SHP77 treated with DMSO at 0.1 percent for 48 hours (cell line): ENCODE measurements at places on chromosomes 12 and 14.

DNA sequence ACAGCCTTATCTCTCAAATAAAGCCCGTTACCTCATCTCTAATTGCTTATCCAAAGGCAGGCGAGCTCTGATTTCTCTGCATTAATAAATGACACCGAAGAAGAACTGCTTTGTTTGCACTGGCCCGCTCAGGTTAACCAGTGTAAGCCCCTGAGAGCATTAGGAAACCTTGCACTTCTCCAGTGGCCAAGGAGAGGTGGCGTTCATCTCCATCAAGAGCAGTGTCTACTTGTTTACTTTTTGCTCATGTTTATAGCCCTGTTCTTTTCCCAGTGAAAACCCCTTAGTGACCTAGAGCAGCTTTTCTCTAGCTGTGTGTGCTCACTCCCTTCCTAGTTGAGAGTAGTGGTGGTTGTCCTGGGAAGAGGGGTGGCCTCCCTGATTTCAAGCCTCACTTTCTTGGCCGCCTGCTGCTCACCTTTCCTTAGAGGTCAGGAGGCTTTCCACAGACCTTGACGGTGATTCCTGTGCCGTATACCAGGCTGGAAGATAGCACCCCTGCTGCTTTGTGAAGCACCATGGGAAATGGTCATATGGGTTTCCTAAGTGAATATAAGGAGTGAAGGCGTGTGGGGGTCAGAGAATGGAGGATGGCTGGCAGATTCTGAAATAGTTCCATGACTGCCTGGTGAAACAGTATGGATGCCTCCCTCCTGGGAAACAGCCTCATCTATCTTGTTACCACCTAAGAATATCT lies 16.6 kb downstream of the FBXW8 start:
- DNase-seq = no peak

GRCh38 chr12:81231574-81232368 lies 153.9 kb downstream of the ACSS3 start:
- peak; percentile 88 for DNase-seq

DNA sequence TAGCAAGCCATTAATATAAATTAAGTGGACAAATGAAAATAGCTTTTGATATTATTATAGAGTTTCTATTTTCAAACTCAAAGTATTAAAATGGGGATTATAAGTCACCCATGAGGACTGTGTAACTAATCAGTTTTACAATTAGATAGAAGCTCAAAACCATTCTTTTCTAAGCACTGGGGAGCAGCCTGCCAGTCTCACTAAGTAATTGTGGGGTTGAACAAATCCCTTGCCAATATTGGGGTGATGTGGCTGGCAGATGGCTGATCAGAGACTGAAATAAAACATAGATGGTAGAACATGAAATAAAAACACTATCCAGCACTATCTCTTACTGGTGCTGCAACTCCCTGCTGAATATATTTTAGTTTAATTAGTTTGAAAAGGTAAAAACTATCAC lies 353.2 kb downstream of the FLRT2 start:
- DNase-seq = no peak

DNA sequence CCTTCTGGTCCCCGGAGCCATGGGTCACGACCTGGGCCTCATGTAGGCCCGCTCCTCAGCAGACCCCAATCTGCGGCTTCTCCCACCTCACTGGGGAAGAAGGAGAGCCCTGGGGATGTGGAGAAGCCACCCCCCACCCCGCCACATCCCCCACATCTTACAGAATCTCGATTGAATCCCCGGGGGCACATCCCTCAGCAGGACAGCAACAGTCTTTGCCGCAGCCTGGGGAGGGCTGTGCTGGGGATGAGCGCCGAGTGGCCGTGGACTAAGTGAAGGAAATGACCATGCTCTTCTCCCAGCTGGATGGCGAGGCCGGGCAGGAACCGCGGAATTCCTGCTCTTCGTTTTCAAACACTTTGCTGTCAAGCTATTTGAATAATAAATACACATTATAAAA lies 169.0 kb upstream of the RTL1 start:
- DNase-seq = no peak

- DNase-seq = no peak
Measured at GRCh38 chr12:27101290-27101689, 18.9 kb upstream of the C12orf71 start.

- no peak for DNase-seq
Measured at GRCh38 chr12:85152311-85152729, 116.2 kb downstream of the LRRIQ1 start.

DNA sequence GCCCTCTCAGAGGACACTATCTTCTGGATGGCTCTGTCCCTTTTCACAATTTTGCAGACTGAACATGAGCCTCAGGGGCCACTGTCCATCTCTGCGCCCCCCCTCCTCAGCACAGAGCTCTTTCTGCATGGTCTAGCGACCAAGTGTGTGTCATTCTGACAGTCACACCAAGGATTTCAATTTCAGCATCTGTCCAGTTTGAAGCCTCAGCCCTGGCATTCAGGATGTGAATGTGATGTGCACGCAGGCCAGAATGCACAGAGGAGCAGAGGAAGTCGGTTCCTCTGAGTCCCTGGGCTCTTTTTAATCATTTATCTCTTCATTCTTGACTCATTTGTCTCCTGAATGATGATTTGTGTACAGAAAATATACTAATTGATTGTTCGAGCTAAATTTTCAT lies 102.0 kb upstream of the PWP1 start:
- no peak for DNase-seq

- no peak for DNase-seq
Measured at GRCh38 chr12:115412831-115413230, 728.9 kb upstream of the TBX3 start.

DNA sequence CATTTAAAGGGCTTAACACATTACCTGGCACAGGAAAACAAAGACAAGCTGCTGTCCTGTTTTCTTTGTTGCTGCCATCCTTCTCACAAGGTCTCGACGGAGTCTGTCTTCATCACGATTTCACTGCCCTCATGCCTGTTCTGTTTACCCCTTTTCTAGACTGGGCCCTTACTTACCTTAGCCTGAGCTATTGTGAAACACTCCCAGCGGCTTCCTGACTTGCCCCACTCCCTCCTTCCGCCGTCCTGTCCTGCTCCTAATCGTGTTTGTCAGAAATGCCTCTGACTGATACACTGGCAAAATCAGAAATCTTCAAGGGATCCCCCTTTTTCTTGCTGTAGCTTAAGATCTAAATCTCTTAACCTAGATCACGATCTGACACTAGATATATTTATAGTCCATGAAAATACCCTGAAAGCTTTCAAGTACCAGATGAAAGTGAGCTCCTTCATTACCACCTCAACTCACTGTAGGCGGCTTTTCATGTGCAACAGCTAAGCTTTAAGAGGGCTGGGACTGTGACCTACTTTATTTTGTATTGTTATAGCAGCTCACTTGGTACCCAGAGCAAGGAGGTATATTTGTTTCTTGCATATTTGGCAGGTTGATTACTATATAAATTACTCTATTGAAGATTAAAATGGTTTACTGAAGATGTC lies 32.1 kb downstream of the TECPR2 start:
- no peak for DNase-seq

DNA sequence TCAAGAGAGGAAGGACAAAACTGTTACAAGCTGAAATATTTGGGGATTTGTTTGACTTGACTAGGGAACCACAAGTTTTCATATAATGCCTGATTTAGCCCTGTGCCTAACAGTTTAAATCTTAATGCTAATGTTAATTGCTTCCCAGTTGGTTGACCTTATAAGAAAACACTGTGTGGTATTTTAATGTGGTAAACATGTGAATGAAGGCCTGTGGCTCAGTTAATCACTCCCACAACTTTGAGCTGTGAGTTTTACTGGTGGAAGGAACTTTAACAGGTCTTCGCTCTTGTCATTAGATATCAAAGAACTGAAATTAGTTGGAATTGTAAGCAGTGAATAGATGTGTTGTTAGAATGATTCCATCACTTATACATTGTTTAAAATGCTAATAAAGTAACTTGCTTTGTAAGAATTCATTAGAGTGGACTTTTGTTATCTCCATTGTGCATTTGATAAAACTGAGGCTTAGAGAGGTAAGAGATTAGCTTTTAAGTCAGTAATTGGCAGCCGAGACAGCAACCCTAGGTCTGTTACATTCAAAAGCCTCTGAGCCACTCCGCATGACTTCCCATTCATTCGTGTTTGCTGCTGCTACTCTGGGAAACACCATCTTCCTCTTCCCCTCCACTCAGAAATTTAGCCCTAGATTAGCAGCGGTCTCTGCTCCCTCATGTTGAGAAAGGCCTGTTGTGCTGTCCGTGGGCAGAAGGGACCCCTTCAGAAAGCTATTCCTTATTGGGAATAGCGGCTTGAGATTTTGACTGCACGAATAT lies 1.0 kb upstream of the TBK1 start:
- no peak for DNase-seq

DNA sequence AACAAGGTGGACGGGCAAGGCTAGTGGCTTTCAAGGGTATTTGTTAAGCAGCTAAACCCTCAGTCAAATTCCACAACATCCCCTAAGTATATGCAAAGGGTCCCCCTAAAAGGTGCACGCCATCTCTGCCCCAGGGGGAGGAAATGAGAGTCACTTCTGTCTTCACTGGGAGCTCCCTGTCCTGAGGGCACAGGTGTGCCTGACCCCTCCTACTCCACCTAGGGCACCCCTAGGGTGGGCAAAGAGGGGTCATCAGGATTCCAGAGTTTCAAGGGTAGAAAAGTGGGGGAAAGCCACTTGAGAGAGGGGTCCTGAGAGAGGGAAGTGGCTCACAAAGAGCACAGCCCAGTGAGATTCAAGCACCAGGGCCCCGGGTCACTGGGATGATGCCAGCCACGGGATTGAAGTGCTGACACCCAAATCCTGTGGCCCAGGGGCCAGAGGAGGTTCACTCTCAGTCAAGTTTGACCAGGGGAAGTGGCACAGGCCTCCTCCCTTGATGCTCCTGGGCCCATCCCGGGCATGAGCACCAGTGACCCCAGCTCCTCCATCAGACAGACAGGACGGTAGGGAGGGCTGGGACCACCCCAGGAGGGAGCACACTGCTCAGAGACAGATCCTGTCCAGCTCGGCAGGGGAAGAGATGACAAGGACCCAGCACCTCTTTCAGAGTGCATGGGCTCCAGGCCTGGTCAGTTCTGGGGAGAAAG lies 82.3 kb upstream of the BCL11B start:
- DNase-seq = no peak

DNA sequence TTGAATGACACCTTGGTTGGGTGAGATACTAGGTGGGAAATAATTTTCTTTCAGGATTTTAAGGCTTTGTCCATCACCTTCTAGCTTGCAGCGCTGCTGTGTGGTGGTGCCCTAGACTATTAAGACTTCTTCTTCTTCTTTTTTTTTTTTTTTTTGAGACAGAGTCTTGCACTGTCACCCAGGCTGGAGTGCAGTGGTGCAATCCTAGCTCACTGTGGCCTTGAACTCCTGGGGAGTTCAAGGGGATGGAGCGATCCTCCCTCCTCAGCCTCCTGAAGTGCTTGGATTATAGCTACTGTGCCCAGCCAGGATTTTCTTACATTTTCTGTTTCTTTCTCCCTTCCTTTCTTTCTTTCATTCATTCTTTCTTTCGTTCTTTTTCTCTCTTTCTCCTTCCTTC lies 10.3 kb upstream of the MTA1 start:
- no peak for DNase-seq
